ENCODE measurements at places on chromosomes 16 and 17.

DNA sequence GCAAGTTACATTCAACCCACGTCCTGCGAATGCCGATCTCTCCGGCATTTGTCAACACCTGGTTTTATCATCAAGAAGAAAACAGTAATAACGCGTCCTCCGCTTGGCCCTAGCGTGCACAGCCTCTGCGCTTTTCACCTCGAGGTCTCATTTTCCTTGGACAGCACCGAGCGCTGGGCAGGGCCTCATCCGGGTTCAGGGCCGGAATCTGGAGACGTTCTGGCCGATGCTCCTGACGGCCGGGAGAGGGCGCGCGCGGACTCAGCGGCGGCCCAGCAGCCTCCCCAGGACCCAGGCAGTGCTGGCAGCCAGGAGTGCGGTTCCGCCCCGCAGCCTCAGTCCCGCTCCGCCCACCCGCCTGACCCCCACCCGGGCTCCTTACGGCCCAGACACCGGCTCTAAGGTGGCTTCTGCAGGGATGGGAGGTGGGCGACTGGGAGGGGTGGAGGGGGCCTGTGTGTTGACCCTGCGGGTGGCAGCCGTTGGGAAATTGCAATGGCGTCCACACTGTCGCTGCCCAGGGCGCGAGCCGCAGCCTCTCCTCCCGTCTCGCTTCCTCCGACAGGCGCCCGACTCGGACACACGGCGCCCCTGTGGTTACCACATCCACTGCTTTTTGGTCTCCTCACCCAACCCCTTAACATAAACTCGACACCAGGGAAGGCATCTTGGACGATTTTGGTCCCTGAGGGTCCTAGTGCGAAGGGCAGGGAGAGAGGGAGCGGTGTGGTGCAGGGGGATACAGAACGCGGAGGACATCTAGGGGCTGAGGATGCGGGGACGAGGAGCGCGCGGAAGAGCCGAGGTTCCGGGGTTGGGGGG, 7.4 kb upstream of the FLYWCH1 start:
- DNase-seq, result peak; percentile 44

DNA sequence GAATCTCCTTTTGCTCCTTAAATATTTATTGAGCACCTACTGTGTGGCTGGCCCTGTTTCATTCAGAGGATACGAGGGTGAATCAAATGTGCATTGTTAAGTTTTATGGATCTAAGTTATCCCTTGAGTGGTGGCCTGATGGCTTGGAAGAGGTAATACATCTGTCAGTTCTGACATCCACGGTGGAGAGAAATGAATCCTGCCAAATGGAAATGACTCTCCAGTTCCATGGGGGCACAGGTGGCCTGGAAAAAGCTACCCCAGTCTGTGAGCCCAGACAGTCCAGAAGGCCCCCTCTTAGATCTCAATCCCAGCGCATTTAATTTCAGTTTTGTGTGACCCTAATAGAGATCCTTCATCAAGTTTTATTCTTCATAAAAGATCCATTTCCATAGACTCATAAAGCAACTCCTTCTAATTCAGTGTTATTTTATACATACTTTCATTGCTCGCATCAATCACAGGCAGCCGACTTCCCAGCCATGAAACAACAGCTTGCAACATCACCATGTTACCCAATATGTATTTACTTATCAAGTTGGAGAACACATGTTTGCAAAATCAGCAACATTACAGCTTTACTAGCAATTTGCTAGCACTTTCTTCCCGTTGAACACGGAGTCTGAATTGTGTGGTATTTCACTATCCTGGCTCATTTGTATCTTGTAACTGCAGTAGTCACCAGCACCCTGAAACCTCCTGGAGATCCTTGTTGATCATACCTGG, 334.8 kb upstream of the HSBP1 start:
- DNase-seq, result no peak

DNA sequence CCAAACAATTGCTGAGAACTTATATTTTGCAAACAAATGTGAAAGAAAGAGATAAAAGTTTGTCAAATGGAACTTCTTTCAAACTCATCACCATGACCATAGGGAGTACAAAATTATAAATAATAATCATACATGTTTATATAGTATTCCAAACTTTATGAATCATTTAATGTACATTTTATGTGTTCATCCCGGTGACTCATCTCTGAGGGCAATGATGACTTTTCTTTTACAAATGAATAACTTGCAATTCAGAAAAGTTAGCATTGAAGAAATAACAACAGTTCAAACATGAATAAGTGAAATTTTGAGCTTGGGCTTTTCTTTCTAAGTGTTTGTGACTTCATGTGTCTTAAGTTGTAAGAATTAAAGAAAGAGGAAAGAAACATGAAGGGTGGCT, 66.3 kb upstream of the CDH8 start:
- DNase-seq, result no peak

GRCh38 chr16:54053891-54054820, 232.4 kb downstream of the IRX3 start:
- DNase-seq, result peak; percentile 12

GRCh38 chr16:66752379-66752778, 970 bp upstream of the DYNC1LI2 start:
- DNase-seq, result no peak

DNA sequence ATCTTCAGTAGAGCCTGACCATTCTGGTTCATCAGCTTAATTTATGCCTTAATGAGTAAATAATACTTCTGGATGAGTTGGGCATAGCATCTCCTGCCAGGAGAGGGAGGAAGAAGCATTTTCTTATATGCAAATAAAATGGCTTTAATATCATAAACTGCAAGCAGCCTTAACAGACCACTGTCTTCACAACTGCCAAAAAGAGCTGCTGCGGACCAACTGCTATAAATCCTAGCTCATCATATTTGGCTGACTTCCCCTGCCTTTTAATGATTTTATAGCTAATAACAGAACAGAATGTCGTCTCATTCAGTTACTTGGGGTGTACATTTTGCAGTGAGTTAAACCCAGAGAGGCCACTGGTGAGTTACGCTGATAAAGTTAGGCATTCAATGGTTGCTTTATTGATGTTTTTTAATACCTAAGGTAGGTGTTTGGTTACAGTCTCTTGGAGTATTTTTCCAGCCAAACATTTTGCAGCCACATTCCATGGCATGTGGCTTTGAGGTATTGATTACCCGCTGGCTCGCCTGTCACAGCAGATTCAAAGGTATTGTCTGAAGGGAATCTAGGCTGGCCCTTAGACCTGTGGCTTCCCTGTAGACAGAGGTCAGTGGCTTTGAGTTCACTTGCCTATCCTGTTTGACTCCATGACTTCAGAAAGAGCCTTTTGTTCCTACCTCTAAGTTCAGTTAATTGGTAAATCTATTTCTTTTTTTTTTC, 16.4 kb downstream of the FAM20A start:
- no peak for DNase-seq

DNA sequence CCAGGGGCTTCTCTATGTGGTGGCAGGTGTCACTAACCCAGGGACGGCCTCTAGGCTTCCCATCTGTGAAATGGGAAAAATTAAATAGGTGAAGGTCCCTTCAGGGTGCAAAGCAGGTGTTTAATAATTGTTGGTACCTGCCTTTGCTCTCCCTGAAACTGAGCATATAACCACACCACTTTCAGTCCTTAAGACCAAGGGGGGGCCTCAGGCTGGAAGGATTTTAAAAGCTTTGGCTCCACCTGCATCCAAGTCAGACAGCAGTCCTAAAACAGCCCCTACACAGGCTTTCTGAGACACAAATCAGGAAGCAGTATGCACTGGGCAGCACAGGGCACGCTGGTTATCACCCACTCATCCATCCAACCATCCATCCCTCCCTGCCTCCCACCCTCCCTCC, 55.0 kb downstream of the TK2 start:
- DNase-seq, result no peak

- no peak for DNase-seq
Observed at GRCh38 chr16:56753410-56753809, 23.5 kb downstream of the NUP93 start.

DNA sequence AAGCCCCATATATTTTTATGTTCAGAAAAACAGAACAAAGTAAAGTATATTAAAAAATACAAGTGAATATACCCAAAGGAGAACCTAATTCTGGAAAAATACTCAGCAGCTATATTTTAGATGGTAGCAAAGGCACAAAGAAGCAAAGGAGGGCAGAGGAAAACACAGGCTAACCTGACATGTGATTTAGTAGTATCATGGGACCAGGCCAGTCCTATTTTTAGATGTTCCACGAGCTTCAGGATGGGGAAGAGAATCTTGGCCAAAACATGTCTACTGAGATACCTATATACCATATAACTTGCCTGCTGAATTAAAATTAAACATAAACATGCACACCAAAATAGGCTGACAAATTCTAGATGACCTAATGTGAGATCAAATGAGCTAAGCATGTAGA, 32.9 kb downstream of the SMYD4 start:
- no peak for DNase-seq

GRCh38 chr16:81076566-81077075, 417 bp downstream of the C16orf46 start:
- peak; percentile 42 for DNase-seq

- no peak for DNase-seq
Observed at GRCh38 chr17:57530508-57530907, 214.6 kb downstream of the CCDC182 start.

DNA sequence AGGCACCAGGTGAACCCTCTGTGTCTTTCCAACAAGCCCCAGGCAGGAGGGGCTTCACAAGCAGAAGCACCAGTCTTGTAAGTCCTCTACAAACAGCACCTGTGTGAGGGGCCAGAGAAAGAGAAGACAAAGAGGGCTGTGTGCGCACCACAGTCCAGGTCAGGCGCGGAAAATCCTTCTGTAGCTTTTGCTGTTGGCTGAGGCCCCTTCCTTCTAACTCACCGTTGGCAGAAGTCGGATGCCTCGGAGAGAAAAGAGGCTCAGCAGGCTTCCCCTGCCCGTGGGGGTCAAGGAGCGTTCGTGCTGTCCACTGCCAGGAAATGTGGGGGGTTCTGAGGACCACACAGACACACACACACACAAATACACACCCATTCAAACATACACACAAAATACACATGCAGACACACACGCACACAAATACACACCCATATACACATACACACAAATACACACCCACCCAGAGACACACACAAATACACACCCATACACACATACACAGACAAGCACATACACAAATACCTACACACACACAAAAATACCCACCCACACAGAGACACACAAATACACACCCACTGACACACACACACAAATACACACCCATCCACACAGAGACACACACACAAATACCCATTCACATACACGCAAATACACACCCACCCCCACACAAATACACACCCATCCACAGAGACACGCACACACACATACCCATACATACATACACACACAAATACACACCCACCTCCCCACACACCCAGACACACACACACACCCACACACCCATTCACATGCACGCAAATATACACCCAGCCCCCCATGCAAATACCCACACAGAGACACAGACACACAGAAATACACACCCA, 6.8 kb downstream of the ZG16B start:
- no peak for DNase-seq

GRCh38 chr17:36944553-36944952, 4.2 kb upstream of the AATF start:
- DNase-seq, result no peak

DNA sequence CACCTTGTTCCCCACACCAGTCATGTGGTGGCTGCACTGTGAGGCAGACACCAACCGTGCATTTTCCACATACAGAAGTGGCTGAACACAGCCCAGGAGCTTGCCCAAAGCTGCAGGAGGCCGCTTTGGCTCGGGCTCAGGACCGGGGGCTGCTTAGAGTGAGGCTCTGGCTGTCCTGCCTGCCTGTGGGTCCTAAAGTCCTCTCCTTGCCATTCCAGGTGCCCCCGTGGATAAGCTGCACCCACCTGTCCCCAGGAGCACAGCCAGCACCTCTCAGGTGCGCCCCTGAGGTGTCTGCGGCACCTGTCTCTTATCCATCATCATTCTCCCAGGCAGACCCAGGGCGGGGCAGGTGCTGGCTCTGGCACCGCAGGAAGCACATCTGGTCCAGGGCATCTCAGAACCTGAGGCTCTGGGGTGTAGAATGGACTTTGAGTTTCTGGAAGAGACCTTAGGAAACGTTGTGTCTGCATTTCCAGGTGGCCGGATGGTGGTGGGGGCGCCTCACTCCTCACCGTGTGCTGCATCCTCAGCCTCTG, 180.5 kb upstream of the ZNF469 start:
- DNase-seq, result no peak

GRCh38 chr17:63832455-63832854, 5.0 kb upstream of the FTSJ3 start:
- no peak for DNase-seq

DNA sequence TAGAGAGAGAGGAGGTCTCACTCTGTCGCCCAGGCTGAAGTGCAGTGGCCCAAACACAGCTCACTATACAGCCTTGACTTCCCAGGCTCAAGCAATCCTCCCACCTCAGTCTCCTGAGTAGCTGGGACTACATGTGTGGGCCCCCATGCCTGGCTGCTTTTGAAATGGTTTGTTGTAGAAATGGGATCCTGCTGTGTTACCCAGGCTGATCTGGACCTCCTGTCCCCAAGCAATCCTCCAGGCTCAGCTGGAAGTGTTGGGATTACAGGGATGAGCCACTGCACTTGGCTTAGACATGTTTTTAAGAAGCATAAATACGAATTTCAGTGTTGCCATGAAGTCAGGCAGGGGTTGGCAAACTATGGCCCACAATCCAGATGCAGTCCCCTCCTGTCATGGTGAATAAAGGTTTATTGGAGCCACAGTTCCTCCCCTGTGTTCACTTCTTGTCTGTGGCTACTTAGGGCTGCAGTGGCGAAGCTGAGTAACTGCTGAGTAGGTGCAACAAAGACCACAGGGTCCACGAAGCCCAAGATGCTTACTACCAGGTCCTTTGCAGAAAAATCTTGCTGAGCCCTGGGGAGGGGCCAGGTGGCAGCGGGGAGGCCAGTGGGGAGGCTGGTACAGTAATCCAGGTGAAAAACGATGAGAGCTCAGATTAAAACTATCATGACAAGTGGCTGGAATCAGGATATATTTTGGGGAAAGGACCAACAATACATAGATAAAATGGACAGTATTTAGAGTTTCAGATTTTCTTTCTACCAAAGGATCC, 35.2 kb downstream of the TNFRSF13B start:
- no peak for DNase-seq

- DNase-seq, result no peak
Observed at GRCh38 chr16:24077966-24078365, 178.2 kb upstream of the CACNG3 start.

- DNase-seq, result no peak
Observed at GRCh38 chr17:77096570-77097214, 44.1 kb upstream of the SEC14L1 start.
